Activated CD8-positive, alpha-beta T cell treated with anti-CD3 and anti-CD28 coated beads, Interleukin-2, amount 10 ng/mL, durations not matched to agents 7 days and 5 days (primary cell): ENCODE measurements at places on chromosomes 16 and 17. TPM values are rescaled to one million over a fixed set of nuclear protein-coding genes. Genes with fewer than 3 reads are reported as not detected.
A peak's percentile ranks its signal among the peaks of the same experiment; 100 is the strongest.

- no peak for DNase-seq
Observed at GRCh38 chr17:17362540-17362930, 59.4 kb downstream of the NT5M start.

DNA sequence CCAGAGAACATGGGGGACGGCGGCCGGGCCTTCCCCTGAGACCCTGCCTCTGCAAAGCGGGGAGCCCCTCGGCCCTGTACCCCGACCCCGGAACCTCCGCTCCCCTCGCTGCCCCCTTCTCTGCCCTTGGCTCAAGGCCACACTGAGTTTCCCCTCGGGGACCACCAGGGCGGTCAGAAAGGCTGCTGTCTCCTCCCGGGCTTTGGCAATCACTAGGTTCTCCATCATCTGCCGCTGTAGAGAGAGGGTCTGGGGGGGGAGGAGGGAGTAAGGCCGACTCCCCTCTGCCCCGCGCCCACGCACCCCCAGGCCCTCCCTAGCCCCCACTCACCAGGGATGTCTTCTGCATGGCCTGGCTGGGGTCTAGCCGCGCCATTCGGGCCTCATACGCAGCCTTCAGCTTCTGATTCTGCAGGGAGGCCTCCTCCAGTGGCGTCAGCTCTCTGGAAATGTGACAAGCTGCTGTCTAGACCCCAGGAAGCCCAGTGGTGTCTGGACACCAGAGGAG, 8.4 kb downstream of the VPS9D1 start:
- no peak for DNase-seq

- DNase-seq: peak; percentile 51
Observed at GRCh38 chr17:21288571-21289017, 4.1 kb downstream of the MAP2K3 start.

The NHLRC4 gene
- total RNA-seq: 1.6 TPM

GRCh38 chr17:42531455-42532354, 4.3 kb upstream of the NAGLU start:
- DNase-seq: peak; percentile 63

- no peak for DNase-seq
Observed at GRCh38 chr17:50668025-50668837, 33.5 kb downstream of the ABCC3 start.

DNA sequence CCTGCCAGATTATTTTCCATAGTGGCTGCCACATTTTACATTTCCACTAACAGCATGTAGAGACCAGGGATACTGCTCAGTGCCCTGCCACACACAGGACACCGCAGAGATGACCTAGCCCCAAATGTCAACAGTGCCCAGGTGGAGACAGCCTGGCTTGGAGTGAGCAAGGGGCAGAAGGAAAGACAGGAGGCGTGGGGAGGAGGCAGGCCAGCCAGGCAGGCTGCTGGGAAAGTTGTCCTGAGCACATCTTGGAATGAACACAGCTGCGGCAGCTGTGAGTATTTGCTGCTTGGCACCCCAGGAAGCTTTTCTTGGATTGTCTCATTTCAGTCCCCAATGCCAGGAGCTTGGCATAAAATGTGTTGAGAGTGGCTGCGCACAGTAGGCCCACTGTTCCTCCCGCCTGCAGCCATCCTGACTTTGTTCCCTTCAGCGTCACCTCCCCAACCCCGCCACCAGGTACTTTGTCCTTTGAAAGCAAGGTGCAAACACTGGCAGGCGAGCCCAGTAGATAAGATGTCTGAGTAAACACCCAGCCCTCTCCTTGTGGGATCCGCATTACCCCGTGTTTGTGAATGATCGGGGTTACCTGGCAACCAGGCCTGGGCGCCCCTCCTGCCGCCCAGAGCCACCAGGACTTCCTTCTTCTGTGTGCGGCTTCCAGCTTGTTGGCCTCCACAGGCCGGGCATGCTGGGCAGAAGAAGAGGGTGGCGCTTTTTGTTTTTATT, 114.0 kb downstream of the CMIP start:
- no peak for DNase-seq

The SYNGR3 gene
- total RNA-seq: 3.4 TPM

DNA sequence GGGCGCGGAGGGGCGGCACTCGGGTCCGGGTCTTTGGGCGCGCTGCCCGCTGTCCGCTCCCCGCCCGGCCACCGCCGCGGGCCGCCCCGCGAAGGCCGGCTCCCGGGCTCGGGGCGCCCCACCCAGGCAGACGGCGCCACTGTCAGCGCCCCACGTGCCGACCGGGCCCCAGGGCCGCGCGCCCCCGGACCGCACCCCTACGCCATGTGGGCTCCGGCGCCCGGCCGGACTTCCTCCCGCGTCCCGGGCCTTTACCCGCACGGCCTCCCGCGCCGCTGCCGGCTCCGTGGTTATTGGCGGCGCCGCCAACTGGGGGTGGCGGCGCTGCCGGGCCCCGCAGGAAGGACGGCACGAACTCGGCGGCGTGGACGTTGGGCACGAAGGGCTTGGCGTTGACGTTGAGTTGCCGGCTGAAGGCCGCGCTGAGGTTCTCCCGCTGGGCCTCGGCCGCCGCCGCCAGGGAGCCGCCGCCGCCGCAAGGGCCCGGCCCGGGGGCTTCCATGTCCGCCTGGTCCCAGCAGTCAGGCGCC, 577 bp downstream of the GSPT1 start:
- peak; percentile 47 for DNase-seq

The BFAR gene
- 65.7 TPM for total RNA-seq

- DNase-seq: no peak
Observed at GRCh38 chr16:84931506-84931905, 79.8 kb downstream of the ZDHHC7 start.

The MYH11 gene
- not detected for total RNA-seq

DNA sequence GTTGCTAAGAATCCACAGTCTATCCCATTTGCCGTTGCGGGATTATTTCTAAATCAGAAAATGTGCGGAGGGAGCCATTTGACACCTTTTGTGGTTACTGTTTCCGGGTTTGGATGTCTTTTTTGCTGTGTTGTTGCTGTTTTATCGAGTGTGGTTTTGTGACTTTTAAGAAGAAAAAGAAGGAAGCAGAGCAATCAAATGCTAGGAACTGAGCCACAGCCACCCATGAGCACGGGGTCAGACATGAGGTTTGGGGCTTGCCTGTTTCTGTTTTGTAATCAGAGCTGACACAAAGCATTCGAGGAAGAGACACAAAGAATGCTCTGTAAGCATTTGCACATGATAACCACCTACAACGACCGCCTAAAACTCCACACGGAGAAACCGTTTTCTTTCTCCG, 53.1 kb upstream of the CHMP6 start:
- peak; percentile 84 for DNase-seq

GRCh38 chr16:69346683-69347082, 4.9 kb downstream of the TMED6 start:
- DNase-seq: no peak

DNA sequence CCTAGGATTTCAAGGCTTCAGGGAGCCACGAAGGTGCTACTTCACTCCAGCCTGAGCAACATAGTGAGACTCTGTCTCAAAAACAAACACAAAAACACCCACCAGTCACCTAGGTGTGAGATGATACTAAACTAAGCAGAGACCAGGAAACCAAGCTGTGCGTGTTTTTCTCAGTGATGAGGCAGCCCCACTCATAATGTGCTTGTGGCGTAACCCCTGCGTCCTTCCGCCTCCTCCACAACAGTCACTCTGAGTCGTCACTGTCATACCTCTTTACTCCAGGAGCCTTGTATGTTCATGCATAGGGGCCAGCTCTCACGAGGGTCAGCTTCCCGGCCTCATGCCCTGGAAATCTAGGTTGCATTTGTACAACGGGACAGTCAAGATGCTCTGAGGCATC, 31.1 kb upstream of the SLC47A1 start:
- DNase-seq: peak; percentile 49

- no peak for DNase-seq
Observed at GRCh38 chr17:43949781-43950180, 4.0 kb downstream of the PYY start.

GRCh38 chr17:36501351-36501750, 14.9 kb downstream of the ZNHIT3 start:
- no peak for DNase-seq

DNA sequence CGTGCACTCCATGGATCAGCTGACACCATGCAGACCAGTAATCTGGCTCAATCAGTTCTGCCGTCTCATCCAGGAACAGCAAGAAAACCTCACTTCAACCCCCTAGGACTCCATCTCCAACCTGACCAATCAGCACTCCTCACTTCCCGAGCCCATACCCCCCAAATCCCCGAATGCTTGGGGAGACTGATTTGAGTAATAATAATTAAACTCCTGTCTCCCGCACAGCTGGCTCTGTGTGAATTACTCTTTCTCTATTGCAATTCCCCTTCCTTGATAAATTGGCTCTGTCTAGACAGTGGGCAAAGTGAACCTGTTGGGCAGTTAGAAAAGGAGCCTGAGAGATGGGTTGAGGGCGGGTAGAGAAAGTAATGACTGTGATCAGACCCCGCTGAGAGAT, 320.0 kb downstream of the HAPSTR1 start:
- DNase-seq: no peak

DNA sequence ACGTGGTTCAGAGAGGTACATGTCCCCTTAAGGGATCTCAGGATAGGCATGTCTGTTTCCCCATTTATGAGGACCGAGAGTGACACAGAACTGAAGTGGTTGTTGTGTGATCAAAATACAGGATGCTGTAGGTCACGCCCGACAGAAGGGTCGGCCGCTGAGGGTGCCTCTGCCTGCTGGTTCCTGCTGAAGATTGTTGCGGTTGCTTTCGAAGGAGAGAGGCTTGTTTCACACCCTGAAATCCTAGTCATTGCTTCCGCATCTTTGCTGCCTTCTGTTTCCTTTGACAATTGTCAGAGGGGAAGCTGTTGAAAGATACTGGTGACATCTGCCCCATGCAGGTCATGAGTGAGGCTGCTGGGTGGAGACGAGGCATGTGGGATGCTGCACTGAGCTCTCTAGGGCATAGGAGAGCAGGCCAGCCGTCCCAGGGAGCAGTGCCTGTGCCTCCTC, 3.8 kb upstream of the NAT9 start:
- DNase-seq: peak; percentile 88

DNA sequence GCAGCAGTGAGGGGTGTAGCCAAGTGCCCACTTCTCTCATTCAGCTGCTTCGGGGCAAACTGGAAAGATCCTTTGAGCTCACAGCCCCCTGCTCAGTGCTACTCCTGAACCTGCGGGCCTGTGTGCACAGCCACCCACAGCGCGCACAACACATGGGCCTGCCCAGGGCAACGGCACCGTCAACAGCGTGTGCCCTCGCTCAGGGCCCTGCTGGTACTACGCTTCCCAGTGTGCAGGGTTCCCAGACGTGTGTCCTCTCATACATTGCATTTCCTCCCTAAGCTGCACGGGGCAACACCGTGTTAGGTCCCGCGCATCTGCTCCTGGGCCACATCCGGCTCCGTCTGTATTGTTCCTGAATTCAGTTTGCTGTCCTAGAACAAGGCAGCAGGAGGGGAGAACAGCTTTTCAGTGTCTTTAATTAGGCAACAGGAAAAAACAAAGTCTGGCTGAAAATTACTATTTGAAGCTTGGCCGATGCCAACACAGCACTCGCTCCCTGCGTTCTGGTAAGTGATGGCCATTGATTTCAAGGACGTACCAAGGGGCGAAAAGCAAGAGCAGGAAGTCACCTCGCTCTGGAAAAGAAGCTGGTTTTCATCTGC, 15.2 kb downstream of the MRM3 start:
- no peak for DNase-seq
